ENCODE measurements at places on chromosomes 4 and X.

DNA sequence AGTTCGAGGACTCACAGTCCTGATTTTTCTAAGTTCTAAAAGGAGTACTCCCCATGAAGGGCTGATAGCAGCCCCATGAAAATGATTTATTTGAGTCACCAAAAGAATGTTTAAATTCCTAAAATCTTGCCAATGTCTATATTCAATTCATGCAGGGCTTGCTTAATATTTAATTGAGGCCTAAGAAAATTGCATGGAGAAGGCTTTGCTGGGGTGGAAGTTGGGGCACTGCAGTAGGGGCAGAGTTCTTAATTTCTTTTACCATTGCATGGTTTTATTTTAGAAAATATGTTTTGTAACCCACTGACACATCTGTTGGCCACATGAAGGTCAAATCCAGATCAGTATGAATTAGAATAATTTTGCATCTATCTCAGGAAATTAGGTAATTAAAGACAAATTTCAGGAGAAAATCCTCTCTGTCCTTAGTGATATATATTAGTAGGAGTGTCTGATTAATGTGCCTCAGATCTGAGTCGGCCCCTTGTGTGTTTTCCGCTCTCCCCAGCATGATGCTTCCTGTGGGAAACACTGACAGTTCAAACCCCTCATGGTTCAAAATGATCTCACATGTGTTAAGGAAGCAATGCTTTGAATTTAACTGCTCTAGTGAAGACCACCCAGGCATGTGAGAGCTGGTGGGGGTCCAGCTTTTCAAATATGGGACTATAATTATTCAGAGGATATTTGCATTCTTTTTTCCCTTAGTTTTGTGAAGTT lies 54.0 kb upstream of the EGFL6 start:
- no peak for DNase-seq

- peak; percentile 22 for DNase-seq
These were observed 113.0 kb upstream of the TLR3 start for GRCh38 chr4:185955826-185956543.

GRCh38 chr4:41485041-41485440 lies 52.9 kb upstream of the LIMCH1 start:
- DNase-seq, result no peak

DNA sequence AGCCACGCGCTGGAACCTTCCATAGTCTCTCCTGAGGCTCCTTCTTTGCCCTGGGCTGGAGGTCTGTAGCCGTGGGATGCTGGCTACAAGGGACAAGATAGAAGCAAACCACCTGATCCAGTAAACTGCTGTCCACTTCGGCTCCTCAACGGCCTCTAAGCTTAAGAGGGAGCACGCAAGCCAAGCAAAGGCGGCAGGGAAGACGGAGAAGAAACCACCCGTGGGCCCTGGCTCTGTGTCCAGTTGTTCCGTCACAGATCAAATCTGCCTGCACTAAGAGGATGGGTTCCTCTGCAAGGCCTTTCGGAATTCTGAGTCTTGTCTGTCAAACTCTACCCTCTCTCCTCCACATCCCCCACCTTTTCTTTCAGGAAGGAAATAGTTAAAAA lies 401 bp upstream of the EDNRA start:
- no peak for DNase-seq

- DNase-seq, result no peak
These were observed 110.4 kb upstream of the EDNRA start for GRCh38 chr4:147370473-147370872.

GRCh38 chr4:159358226-159358625 lies 255.3 kb downstream of the RAPGEF2 start:
- no peak for DNase-seq

All from right kidney (tissue), 9 donors.